ENCODE measurements at places on chromosomes 4 and X.

DNA sequence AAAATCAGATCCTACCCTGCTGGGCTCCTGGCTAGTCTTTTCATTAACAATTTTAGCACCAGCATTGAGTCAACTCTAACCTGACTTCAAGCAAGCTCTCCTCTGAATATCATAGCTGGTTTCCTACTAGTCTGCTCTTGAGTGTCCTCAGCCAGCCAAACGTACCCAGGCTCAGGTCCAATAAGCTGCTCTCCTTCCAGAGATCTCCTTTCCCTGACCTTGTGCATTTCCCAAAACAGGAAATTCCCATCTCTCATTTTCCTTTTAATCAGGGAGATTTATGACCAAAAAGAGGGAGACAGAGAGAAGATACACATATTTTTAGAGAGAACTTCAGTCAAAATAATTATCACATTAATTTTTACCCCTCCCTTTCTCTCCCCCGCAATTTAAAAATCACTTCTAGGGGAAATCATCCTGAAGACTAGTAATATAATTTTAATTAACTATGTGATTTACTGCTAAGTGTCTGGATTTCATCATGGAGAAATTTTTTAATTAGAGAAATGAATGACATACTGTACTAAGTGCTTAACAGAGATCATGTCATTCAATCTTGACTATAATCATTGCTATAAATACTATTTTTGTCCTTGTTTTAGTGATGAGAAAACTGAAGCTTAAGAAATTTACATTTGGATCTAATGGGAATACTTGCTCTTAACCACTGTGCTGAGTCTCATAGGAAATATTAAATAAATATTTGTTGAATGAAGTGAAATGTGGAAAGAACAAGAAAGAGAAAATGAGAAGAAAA lies 421.7 kb upstream of the INTU start:
- no peak for DNase-seq

- DNase-seq: peak; percentile 41
These were observed at the start of gene SRD5A3 for GRCh38 chr4:55345980-55346850. SRD5A3 (plus strand) TSS chr4:55346242; CDS start chr4:55346337, 95 bp downstream.

- DNase-seq: no peak
These were observed at the start of gene SORCS2 for GRCh38 chr4:7192252-7193029. SORCS2 (plus strand) TSS chr4:7192538.

- DNase-seq: no peak
These were observed 1655.8 kb upstream of the TENM3 start for GRCh38 chr4:180587379-180587778.

DNA sequence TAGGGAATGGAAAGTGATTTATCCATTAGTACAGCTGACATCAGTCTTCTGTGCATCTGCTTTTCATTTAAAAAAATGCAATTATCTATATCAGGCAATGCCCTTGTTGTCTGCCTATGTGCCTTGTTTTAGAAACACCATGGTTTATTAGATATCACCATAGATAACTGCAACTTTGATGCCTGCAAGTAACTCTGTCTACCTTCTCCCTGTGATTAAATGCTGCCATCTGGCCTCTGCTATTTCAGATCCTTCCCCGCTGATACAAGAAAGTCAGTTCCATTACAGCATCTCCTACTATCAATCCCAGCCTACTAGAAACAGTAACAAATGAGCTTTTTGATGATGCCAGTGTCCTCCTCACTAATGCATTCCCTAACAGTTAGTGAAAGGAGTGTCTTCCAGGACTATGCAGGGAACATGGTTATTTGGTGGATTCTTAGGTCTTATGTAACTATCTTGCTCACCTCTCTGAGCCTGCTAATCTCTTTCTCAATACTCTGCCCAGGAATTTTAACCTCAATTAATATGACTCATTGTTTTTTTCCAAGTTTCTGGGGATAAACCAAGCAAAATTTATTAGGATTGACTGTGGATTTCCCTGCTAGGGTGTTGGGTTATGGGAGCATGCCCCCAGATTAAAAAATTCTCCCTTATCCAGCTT lies 444.9 kb downstream of the RAPGEF2 start:
- no peak for DNase-seq

- DNase-seq: no peak
These were observed 188.5 kb upstream of the FTHL17 start for GRCh38 chrX:31260351-31260750.

DNA sequence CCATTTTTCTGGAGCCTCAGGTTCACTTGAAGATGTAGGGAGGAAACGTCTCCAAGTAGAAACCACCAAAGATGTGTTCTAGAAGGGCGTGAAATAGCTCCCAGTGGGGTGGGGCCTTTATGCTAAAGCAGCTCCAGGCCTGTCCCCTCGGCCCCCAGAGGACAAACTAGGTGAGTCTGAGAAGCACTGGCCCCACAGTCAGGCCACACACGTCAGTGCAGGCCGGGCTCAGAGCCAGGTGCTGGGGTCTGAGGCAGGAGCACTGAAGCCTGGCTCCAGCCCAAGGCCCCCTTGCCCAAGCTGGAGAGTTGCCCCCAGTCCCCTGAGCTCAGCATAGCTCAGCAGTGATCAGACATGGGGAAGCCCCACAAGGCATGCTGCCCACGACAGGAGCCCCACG lies 95.4 kb upstream of the PSAPL1 start:
- no peak for DNase-seq

GRCh38 chrX:108699368-108699767 lies 37.0 kb downstream of the IRS4 start:
- DNase-seq: no peak

Measured in stimulated activated CD8-positive, alpha-beta memory T cell treated with anti-CD3 and anti-CD28 coated beads, Interleukin-15, amount 100 ng/mL, for 4 hours (primary cell).